NCI-H1092 treated with DMSO at 0.1 percent for 48 hours (cell line): ENCODE measurements at places on chromosomes 6 and 20.

DNA sequence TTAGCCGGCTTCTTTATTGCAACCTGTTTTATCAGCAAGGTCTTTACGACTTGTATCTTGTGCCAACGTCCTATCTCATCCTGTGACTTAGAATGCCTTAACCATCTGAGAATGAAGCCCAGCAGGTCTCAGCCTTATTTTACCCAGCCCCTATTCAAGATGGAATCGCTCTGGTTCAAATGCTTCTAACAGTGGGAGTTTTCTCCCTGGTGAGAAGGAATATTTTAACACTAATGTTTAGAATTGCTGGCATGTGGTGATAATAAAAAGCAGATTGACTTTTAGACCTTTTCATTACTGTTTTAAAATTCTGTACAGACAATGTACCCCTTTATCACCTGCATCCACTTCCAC is 9.9 kb upstream of the KCNK15 start:
- DNase-seq, result no peak

GRCh38 chr6:150207931-150208570 is 65.2 kb downstream of the PPP1R14C start:
- DNase-seq, result no peak

DNA sequence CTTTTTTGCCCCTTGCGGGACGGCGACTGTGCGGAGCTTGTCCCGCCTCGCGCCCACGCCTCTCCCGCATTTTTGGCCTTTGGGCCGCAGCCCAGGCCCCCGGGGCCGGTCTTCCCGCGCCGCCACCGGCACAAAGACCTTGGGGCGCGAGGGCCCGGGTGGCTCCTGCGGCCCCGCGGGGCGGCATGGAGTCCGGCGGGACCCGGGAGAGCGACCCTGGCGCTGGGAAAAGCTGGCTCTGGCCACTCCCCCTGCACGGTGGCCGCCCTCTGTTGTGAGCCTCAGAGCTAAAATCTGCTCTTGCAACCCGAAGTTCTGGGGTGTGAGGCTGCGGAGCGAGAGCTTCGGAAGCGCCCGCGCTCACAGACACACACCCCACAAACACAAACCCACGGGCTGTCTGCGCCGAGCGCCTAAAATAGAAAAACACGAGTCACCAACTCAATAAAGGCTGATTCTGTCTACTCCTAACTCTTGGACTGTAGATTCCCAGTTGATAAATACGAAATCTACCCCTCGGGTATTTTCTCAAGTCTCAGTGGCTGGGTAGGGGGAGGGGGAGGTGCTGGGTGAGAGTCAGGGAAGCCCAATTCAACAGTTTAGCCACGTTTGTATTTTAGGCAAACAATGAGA is 496 bp upstream of the BEND3 start:
- DNase-seq, result peak; percentile 80

DNA sequence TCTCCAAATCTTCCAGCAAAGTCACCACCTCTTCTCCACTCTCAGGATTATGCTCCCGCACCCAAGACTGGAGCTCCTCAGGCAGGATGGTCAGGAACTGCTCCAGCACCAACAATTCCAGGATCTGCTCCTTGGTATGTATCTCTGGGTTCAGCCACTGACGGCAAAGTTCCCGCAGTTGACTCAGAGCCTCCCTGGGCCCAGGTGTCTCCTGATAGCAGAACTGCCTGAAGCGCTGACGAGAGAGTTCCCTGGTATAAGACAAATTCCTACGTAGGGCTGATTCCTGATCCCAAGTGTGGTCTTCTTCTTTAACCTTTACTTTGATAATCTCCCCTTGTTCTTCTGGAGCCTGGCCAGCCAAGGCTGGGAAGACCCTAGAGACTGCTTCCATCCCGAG is 60.6 kb downstream of the GPX5 start:
- DNase-seq, result no peak

DNA sequence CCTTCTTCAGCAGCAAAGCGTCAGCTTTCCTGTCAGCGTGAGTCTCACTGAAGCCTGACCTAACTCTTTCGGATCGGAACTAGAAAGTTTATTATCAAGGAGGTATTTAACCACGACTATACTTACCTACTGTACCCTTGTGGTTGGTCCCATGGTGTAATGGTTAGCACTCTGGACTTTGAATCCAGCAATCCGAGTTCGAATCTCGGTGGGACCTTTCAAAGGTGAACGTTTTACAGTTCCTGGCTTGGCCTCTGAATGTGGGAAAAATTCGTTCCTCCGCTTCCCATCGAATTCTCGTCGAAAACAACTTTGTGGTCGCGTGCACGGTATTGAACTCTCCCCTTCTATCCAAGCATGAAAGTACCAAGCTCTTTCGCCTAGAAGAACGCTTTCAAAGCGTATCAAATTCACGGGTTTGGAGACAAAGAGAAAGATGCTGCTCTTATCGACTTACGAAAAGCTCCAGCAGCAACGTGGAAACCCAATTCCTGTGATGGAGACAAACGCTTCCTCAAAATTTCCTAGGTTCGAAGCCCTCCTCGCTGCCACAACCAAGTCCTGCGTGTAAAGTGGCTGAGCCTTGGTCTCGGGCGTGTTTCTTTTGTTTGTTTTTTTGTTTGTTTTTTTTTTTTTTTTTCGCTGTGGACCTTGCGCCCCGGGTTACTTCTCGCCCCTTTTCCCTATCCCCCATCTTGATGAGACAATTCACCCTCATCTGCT is 63.7 kb downstream of the GPX5 start:
- no peak for DNase-seq

- DNase-seq, result no peak
Observed at GRCh38 chr6:33091957-33092356, 16.2 kb downstream of the HLA-DPB1 start.

DNA sequence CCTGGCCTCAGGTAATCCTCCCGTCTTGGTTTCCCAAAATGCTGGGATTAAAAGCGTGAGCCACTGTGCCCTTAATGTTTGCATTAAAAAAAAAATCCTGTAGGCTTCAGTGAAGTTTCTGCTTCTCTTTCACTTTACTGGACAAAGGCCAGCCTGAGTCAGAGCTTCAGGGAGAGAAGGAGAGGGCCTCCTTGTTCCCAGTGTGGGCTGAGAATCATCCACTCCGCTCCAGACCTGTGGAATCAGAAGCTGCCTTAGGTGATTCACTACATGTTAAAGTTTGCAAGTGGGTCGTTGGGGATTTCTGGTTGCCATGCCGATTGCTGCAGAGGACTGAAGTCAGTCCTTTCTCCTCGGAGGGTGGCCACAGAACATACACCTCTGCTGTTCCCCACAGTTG is 113.3 kb upstream of the EEF1E1 start:
- no peak for DNase-seq

GRCh38 chr6:137430954-137431353 is 63.2 kb downstream of the OLIG3 start:
- no peak for DNase-seq

DNA sequence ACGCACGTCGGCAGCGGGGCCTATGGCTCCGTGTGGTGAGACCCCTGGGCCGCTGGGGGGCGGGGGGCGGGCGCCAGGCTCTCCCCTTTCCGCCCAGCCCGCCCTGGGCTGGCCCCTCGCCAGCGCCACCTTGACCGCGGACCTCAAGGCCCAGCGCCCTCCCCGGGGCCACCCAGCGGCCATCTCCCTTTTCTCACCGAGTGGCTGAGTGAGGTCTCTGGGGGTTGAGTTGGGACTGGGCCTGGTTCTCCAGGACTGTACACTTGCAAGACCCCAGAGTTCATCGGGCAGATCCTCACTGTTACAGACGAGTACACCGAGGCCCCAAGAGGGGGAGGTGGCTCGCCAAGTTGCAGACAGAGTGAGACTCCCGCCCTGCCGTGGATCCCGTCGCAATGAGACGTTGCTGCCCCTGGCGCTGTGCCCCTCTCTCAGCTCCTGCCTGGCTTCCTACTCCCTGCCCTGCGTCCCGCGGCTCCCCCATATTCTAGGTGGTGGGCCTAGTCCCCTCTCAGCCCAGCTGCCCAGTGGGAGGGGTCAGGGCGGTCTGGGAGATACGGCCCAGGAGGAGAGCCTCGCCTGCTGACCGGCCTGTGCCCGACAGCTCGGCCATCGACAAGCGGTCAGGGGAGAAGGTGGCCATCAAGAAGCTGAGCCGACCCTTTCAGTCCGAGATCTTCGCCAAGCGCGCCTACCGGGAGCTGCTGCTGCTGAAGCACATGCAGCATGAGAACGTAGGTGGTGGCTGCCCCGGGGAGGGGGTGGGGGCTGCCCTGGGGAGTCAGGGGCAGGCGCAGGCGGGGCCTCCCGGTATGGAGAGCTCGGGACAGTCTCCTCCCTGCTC is 576 bp downstream of the MAPK13 start:
- DNase-seq, result peak; percentile 32

GRCh38 chr20:52761867-52762266 is 210.3 kb upstream of the TSHZ2 start:
- no peak for DNase-seq

- DNase-seq, result no peak
Observed at GRCh38 chr20:44908987-44909871, 631 bp upstream of the PABPC1L start.

GRCh38 chr6:163489584-163489983 is 75.1 kb downstream of the QKI start:
- no peak for DNase-seq

DNA sequence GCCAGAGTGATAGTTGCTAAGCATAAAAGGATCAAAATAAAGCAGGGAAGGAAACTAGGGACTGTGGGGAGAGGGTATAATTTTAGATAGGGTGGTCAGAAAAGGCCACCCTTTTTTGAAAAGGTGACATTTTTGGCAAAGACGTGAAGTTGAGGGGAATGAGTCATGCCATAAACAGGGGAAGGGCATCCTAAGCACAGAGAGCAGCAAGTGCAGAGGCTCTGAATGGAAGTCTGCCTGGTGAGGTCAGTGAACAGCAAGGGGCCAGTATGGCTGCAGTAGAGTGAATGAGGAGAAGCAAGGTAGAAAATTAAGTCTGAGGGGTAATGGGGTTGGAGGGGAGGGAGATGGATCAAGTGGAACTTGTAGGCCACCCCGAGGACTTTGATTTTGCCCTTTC is 2.4 kb downstream of the KLC4 start:
- no peak for DNase-seq

- DNase-seq, result no peak
Observed at GRCh38 chr6:107196152-107196551, 80.8 kb upstream of the BEND3 start.

GRCh38 chr6:131519670-131520436 is 53.2 kb upstream of the ARG1 start:
- DNase-seq, result peak; percentile 5

- DNase-seq, result no peak
Observed at GRCh38 chr6:40482532-40482931, 104.6 kb downstream of the LRFN2 start.

GRCh38 chr20:62284448-62284847 is 18.3 kb upstream of the ADRM1 start:
- DNase-seq, result no peak

GRCh38 chr6:138440758-138441357 is 36.8 kb downstream of the HEBP2 start:
- DNase-seq, result no peak

DNA sequence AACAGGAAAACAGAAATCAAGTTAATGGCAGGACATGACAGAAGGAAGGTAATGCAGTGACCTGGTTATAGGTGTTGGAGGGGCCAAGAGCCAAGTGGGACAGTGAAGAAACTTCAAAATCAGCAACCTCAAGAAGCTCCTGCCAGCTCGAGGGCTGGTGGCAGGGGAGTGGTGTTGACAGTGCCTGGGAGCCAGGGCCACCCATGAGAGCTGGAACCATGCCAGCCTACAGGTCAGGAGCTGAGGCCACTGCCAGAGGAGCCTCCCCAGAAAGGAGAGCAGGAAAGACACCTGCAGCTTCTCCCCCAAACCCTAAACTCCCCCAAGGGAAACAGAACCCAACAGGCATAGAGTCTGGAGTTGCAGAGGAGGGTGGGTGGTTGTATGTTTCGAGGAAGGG is 262.1 kb downstream of the LRFN2 start:
- DNase-seq, result no peak

GRCh38 chr20:25360631-25361286 is 29.9 kb downstream of the ABHD12 start:
- no peak for DNase-seq

DNA sequence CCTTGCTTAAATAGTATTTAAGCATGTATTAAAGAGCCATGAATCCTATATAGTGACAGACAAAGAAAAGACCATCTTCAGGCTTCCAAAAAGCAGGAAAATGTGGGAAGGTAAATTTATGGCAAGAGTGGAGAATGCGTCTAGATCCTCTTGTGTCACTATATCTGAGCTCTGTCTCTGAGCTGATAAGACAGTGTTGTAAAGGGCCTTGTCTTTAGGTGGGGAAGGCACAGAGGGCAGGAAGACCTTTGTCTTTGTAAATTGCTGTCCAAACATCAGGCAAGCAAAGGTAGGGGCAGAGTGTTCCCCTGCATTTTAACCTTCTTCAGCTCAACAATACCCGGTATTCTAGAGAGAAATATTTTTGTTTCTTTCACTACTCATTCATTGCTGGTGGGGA is 33.9 kb upstream of the MBOAT1 start:
- no peak for DNase-seq

GRCh38 chr6:37648465-37649330 is 49.0 kb downstream of the MDGA1 start:
- DNase-seq, result no peak

DNA sequence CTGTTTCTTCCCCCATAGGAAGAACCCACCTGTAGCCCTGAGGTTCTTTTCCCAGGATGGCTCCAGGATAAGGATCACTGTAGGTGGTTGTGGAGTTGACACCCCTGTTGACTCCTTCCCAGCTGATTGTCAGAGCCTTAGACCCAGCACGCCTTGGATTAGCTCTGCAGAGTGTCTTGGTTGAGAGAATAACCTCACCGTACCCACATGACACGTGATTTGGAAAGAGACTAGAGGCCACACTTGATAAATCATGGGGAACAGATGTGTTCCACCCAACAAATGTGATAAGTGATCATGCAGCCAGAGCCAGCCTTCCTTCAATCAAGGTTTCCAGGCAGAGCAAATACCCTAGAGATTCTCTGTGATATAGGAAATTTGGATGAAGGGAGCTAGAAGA is 12.2 kb downstream of the BTN3A1 start:
- no peak for DNase-seq

- no peak for DNase-seq
Observed at GRCh38 chr6:31419842-31420241, 16.4 kb downstream of the MICA start.

DNA sequence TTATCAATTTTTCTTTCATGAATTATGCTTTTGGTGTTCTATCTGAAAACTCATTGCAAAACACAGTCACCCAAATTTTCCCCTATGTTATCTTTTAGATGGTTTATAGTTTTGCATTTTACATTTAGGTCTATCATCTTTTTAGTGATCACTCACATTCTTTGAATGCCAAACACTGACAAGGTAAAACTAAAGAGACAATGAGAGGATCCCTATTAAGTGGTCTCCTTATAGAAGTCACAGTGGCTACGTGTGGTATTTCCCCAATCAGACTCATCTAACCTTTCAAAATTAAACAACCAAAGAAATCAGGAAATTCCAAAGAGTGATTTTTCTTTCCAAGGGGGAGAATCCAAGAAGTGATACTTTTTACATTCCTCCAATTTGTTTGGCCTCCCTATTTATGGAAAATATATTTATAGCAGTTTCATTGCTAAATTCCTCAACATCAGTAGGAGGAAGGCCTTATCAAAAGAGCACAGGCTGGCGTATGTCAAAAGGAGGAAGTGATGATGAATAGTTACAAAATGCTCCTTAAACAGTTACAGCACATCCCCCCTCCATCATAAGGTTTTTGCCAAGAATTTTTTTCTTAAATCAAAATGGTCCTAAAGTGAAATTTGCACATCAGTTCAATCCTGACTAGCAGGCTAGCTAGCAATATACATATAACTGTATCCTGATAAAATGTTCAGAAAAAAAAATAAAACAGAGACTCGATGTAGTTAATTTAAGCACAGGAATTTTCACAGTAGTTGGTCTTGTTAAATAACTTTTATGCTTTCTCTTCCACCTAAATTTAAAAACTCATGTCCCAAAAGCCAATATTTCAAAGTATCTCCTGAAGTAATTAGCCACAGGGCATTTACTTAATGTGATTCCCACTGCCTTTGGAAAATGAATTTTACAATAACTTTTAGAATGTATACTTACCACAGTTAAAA is 76.2 kb upstream of the IPCEF1 start:
- no peak for DNase-seq
